ENCODE measurements at places on chromosomes 1 and 21.
A peak's percentile ranks its signal among the peaks of the same experiment; 100 is the strongest.

DNA sequence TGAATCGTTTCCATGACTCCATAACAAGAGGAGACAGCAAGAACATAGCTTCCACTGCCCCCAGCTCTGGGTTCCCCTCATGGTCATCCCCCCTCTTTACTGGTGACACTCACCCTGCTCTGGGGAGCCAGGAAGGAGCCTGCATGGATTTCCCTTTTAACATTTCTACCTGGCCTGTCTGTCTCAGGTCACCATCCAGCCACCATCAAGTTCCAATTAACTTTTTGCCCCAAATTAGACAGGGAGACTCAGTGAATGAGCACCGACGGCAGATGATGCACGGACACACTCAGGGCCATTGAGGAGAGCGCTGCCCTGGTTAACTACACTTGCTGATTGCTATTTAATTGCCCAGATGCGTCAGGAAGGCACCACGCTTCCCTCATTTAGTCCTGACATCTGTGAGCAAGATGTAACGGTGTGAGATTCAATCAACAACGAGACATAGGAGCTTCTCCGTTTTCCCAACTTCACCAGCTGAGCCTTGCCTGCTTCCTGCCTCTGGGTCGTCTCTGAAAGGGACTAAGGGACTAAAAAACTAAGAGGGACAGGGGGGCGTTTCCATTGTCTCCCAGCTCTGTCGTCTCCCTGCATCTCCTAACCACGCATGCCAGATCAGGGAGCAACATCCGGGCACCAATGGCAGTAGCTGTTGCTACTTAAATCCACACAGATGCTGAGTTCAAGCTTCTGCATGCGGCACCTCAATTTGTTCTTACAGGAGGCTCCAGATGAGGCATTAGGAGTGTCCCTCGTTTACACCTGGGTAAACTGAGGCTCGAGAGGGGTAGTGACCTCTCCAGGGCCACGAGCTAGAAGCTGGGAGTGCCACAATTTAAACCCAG, 426.7 kb downstream of the NPHP4 start:
- DNase-seq = no peak

DNA sequence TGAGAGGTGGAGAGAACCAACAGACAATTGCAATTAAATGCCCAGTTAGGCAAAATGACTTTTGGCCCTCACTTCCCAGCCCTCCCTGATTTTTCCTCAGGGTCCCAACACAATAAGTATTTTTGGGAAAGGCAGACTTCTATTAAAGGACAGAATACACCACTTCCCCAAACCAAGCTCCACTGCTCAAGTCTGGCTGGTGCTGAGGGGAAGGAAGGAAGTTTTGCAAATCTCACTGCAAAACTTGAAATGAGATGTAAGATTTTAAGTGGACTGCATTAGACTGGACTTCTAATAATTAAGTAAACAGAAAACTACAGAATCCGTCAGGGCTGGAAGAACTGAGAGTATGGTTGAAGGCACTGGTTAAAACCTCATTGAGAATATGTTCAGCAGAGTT, 32.2 kb upstream of the CD1D start:
- no peak for DNase-seq

DNA sequence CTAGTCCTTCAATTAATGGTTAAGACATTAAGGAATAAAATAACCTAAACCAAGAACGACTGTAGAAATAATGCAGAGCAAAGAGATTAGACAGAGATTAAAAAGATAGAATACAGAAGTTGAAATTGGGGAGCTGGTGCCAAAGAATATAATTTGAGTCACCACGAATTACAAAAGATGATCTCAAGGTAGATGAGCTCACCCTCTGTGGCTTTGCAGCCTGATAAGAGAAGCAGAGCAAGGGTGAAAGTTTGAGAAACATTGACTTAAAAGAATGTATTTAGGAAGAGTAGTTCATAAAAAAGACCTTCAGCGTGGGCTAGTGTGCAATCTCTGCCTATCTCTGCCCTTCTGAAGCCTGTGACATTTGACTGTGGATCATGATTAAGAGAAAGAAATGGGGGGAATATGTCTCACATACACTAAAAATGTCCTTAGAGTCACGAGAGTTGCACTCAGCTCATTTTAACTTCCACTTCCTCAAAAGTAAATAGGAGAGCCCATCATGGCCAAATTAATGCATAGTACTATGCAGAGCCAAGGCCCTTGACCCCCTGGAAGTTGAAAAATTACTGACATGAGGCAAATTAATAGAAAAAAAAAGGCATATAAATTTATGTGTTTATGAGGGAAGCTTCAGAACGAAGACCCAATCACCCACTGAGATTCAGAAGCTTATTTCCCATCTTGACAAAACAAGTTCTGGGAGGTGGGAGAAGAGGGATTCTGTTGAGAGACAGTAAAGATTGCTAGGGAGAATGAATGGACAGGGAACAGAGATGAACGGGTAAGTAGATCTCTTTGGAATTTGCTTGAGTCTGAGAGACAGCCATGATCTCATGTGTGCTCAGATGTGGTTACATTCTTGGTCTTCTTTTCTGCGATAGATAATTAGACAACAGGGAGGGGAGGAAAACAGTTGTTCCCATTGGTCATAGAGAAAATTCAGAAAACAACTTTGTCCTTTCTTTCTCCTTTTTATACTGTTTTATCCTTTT, 395.4 kb upstream of the LRRC7 start:
- no peak for DNase-seq

DNA sequence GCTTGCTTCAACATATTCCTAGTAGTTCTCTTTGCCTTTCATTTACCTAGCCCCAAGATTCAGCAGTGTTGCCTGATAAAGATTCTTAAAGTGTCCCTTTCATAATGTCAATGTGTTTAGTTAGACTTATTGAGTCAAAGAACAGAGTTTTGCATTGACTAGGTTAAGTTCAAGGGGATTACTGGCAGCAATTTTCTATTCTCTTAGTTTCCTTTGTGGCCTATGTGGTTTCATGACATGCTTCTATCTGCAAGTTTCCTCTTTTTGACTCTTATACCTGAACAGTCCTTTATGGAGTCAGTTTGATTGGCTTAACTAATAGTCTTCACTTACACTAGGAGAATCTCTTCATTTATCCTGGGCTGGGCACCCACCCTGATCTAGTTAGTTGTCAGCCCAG, 151.3 kb downstream of the ADGRL4 start:
- no peak for DNase-seq

DNA sequence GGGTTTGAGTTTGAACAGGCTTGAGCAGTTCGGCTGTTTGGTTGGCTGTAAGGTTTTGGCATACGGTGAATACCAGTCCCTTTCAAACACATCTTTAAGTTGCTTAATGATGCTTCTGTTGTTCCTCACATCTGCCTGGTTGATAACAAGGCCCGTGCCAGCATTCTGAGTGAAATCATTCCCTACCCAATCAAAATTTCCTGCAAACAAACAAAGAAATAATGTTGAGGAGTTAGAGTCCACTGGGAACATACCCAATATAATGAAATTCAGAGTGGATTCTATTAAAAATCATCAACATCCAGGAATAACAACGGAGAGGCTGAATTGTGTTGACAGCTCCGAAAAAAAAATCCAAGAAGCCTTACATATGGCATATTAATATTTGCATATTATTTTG, 91.0 kb upstream of the MAP1LC3C start:
- DNase-seq = no peak

- DNase-seq = no peak
Observed at GRCh38 chr21:44758141-44758561, 43.5 kb downstream of the UBE2G2 start.

GRCh38 chr1:27598902-27599528, 4.9 kb downstream of the AHDC1 start:
- DNase-seq = peak; percentile 24

DNA sequence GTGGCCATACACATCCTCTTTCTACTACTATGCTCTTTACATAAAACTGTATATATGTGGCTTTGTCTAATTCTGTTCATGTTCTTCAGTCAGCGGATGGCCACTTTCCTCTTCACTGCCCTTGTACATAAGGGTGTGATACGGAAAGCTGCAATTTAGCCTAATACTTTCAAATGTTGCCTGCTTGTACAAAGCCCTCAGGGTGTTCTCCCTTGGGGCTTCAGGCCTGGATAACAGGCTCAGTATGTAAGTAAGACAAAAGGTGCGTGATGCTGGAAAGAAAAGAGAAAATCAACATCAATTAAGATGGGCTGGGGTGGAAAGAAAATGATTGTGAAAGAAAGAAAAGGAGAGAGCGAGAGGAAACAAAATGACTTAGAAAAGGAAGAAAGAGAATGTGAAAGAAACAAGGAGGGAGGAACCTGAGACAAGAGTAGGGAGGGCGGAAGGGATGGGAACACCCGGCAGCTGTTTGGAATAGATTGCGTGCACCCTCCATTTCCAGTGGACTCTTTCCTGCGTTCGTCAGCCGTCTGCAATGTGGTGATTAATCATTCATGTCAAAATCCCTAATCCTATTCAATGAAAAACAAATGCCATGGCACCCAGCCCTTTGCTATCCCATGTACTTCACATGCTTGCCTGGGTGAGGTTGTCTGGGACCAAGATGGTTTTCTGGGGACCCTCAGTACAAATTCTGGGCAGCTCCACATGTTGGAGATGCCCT, 553.6 kb downstream of the NUF2 start:
- DNase-seq = no peak

DNA sequence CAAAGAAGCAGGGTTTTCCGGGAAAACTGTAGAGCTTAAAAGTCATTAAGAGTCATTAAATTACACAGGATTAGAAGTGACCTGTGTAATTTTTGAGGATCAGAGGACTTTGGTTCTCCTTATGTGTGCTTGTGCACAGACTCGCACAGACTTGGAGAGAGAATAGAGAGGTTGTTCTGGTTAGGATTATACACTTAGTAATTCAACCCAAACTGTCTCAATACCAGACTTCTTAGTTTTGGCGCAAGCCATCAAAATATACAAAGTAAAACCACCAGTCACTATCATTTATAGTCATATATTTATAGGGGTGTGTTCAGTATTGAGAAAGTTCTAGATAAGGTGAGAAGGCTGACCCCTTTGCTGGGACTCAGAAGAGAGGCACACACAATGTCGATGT, 112.3 kb downstream of the HLX start:
- DNase-seq = no peak

DNA sequence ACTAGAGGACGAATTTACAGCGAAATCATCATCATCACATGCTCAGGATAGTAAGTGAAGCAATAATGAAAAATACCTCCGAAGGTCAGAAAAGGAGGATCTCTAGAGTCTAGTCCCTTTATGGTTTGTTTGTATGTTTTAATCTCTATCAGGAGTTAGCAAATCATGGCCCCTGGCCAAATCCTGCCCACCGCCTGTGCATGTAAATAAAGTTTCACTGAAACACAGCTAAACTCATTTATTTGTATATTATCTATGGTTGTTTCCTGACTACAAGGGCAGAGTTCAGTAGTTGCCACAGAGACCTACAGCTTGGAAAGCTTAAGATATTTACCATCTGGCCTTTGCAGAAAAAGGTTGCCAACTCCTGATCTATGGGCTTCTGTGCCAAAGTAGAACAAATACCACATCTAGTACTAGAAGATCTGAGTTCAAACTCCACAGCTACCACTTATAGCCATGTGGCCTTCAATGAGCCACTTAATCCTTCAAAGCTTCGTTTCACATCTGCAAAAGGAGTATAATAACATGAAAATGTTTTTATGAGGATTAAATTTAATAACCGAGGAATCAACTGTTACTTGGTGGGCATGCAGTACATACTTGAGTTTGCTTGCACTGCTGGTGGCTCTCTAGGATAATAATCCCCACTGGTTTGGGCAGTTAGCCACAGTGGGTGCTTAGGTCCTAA, 94.0 kb upstream of the KIF26B start:
- no peak for DNase-seq

DNA sequence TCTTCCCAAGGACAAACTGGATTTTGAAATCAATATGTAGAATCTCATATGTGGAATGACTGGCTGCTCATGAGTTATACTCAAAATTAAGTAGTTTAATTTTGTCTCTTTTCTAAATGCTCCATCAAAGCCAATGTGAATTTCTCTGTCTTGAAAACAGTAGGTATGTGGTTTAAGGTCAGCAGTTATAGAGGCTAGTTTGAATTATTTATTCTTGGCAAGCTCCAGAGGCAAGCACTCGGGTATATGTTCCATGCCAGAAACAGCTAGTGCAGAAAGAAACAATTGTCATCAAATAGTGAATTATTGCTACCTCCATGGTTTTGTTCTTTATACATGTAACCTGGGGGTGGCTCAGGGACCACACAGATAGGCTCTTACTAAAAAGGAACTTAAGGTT, 63.5 kb downstream of the LRIG2 start:
- DNase-seq = no peak

DNA sequence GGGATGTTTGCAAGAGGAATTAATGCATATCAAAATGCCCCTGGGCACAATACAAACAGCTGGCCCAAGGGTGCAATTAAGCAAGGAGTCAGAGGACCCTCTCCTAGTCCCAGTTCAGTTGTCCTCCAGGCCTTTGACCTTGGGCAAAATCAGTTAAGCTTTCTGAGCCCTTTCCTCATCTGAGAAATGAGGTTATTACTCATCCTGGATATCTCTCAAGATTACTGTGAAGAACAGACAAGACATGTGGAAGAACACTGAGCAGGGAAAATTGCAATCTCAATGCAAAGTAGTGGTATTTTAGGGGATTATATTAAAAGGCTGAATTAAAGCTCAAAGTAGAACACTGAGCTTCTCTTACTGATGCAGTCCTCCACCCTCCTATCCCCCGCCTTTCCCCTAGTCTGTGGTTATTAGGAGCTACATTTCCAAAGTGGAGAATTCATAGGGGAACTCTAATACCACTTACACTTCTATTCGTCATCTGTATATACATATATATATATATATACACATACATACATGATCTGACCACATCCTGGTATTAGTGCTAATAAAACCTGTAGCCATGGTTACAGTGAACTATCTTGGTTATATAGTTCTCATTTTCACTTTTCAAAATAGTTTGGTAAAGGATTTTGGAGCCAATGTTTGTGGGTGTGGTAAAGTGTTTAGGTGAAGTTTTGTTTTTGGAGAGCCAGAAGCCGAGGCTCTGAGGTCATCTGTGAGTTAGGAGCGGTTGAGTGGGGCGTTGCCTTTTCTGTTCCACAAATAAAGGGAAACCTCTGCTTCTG, 18.1 kb downstream of the KIAA0040 start:
- no peak for DNase-seq

DNA sequence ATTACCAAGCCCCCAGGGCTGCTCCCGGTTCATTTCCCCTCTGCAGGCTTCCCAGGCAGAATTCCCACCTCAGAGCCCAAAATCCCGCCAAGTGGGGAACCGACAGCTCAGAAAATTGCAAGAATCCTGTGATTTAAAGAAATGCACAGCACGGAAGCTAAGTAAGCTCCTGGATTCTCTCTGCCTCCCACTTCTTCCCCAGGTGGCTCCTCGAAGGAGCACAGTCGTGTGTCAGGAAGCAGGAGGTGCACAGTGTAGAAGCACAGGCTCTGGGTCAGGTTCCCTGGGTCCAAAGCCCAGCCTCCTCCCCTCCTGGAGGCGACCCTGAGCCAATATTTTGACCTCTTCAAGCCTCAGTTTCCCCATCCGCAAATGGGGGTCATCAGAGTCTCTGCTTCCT, 74.7 kb downstream of the FBXO2 start:
- DNase-seq = no peak
